ENCODE measurements at places on chromosomes 1 and 21.

DNA sequence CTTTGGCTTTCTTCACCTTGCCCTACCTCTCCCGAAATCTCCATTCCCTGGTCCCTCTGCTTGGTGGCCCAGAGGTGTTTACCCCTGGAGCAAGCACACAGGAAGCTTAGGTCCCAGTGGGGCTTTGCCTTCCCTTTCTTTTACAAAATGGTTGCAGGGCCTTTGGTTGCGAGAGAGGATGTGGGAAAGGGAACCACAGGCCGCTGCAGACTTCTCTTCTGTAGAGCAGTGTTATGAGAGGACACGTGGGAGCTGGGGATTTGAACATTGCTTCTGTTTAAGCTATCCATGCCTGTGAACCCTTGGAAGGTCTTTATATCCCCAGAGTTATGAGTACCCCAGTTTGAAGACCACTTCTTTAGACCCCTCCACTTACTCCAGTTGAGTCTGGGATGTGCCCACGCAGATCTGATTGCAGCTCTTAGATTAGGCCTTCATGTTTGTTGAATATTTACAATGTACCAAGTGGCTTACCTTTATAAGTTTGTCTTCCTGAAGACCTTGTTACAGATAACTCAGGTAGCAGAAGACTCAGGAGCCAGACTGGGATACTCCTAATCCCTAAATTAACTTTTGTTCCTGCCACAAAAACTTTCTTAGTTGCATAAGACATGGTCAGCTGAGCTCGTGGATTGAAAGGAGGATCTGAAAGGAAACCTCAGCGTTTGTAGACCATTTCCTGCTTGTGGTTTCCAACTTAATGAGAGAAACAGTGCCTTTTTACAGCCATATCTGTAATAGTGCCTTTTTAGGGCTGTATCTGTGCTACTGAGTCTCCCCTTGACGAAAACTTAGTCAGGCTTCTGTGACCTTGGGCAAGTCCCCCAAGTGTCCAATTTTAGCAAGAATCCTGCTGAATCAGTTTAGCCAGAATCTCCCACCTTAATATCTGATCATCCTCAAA lies 21.9 kb upstream of the IVNS1ABP start:
- DNase-seq, result no peak

DNA sequence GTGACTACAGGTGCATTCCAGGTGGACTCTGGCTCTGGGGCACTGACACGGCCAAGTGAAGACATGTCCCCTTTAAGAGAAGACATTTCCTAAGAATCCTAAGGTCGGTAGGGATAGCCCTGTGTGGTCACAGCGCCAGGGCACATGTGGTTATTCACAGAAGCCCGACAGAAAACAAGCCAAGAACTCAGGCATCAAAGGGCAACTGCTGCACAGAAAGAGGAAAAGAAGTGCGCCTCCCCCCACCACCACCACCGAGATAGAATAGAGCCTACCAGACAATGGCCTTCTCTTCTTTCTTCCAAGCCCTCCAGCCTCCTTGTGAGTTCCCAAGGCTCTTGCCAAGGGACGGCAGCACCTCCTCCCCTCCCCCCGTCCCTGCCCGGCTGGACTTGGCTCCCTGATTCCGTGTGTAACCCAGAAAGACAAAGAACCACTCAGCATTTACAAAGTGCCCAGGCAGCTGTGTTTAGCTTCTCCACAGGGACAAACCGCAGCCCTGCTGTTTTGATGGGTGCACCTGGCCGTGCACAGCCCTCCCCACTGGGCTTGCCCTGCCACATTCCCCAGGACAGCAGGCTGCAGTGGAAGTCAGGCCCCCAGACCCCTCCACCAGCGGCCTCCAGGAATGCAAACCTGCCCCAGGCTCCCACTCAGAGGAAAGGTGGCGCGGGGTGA lies 30.2 kb downstream of the TMPRSS2 start:
- no peak for DNase-seq

GRCh38 chr1:245896258-245896657 lies 610.8 kb downstream of the SMYD3 start:
- no peak for DNase-seq

- no peak for DNase-seq
These were observed 2.8 kb downstream of the EFNA1 start for GRCh38 chr1:155130272-155131006.

GRCh38 chr21:16058896-16059295 lies 329.1 kb downstream of the USP25 start:
- no peak for DNase-seq

DNA sequence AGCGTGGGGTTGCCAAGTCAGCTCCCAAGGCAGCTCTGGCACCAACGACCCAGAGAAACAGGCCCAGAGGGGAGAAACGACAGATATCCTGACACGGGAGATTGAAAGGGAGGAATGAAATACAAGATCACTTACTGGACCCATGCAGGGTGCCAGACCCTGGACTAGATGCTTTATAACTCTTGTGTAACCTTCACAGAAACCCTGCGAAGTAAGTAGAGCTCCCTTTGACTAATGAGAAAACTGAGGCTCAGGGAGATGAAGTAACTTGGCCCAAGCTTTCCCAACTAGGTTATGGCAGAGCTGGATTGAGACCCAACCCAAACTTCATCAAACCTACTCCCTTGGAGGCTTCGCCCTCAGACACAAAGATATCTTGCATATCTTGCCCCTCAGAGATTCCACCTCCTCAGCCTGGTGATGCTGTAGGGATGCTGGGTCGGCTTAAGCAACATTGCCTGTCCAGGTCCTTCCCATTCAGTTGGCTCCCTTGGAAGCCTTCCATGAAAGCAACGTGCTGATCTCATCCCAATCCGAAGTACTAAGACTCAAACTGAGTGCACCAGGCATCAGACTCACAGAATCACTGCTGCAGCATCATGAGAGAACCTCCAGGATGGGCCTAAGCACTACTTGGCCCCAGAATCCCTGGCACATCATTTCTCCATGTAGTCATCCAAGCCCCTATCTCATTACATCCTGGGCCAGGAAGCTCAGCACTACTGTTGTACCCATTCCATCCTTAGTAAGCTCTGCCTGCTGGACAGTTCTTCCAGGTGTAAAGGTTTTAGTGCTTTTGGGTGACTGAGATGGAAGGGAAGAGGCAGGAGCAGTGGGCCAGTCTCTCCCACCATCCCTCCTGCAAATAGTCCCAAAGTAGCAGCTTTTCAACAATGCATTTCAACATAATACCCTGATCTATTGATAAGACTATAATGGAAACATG lies 1.1 kb upstream of the IGSF9 start:
- DNase-seq, result no peak

GRCh38 chr1:156773607-156774006 lies 6.3 kb downstream of the PRCC start:
- no peak for DNase-seq

DNA sequence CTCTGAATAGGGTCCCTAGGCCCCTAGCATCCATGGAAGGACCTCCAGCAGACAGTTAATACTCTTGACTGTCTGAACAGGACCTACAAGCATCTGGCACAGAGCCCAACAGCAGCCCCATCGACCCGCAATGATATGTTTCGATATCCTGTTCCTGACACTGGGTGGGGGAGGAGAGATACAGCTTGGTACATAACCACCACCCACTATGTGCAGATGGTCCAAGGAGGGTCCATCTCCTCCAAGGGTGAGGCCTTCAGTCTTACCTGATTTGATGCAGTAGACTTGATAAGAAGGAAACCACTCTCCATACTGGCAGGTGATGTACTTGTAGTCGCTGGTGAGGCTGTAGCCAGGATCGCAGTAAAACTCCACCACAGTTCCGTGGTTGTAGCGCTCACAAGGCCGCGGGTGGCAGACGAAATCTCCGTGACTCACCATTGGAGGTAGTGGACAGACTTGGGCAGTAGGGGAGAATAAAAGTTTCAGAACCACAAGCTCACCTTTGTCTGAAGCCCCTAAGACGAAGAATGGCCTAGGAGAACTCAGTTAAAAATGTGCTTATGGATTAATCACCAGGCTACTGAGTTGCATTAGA lies 86.0 kb upstream of the TLR5 start:
- DNase-seq, result no peak

DNA sequence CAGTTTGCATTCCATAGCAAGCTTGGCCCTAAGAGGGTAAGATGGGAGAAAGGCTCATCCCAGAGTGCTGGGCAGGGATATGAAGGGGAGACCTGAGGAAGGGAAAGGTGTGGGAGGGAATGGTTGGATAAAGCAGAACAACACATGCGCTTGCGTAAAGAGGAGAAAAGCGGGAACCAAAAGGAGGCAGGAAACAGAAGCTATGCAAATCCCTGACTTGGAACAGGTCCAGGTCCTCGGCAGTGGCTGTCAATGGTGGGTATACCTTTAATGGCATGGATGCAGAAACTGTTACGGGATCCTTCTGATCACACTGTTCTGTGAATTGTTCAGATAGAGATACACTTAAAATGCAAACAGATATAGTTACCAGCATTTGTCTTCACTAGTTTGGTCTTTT lies 455.6 kb downstream of the SIPA1L2 start:
- no peak for DNase-seq

- no peak for DNase-seq
These were observed 61.1 kb upstream of the PTBP2 start for GRCh38 chr1:96660503-96660902.

DNA sequence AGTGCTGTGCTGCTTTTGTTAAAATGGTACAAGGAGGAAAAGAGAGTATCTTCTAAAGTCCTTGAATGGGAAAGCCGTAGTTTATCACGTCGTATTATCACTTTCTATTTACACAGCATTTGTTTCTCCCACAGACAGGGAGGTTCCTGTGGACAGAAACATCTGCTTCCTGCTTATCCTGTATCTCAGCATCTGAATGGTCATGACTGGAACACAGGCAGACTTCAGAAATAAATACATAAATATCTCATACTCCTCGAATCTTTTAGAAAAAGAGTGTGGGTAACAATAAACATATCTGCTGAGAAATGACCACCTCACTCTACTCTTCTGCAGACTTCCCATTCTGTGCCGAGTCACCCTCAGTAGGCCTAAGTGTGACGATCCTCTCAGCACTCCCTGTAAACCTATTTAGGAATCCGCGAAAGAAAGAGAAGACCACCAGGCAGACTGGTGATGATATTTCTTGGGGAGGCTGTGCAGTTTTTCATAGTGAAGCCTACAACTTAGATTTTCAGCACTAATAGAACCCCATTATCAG lies 393.5 kb downstream of the SMYD3 start:
- no peak for DNase-seq

GRCh38 chr1:234672349-234673135 lies 62.6 kb upstream of the IRF2BP2 start:
- DNase-seq, result no peak

GRCh38 chr1:43688594-43689000 lies 18.7 kb upstream of the ST3GAL3 start:
- no peak for DNase-seq

- no peak for DNase-seq
These were observed 313.1 kb downstream of the TGFB2 start for GRCh38 chr1:218658269-218658668.

- DNase-seq, result no peak
These were observed 211.2 kb upstream of the PTBP2 start for GRCh38 chr1:96510391-96510790.

GRCh38 chr1:78840453-78841271 lies 165.9 kb downstream of the ADGRL4 start:
- DNase-seq, result no peak

DNA sequence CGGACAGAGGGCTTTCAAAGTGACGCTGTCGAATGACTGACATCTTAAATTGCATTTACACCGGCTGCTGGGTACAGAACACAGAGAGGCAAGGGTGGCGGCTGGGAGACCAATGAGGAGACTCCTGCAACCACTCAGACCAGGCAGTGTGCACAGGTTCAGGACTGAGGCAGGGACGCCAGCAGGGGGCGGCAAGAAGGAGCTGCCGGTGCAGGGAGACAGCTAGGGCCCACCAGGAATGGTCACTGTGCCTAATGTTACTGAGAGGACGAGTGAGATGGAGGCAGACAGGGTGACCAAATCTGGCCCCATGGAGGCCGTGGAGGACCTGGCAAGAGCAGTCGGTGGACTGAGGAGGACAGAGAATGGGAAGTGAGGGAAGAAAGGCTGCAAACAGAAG lies 23.5 kb downstream of the GLIS1 start:
- no peak for DNase-seq

DNA sequence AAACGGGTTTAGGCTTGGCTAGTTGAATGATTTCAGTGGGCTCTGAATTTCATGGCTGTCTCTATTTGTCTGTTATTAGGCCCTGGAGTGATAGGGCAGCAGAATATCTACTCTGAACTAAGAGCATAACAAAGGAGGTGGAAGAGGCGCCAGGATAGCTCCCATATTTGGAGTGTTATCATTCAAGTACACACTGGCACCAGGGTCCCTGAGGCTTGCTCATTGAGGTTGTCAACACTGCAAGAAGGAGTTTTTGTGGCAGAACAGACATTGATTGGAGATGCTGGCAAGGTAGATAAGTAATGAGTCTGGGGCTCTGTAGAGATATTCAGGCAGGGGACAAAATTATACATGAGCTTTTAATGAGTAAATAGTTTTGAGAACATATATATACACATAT lies 1748.4 kb downstream of the MRPL39 start:
- DNase-seq, result no peak

- no peak for DNase-seq
These were observed 122.4 kb downstream of the AKT3 start for GRCh38 chr1:243727503-243728203.

DNA sequence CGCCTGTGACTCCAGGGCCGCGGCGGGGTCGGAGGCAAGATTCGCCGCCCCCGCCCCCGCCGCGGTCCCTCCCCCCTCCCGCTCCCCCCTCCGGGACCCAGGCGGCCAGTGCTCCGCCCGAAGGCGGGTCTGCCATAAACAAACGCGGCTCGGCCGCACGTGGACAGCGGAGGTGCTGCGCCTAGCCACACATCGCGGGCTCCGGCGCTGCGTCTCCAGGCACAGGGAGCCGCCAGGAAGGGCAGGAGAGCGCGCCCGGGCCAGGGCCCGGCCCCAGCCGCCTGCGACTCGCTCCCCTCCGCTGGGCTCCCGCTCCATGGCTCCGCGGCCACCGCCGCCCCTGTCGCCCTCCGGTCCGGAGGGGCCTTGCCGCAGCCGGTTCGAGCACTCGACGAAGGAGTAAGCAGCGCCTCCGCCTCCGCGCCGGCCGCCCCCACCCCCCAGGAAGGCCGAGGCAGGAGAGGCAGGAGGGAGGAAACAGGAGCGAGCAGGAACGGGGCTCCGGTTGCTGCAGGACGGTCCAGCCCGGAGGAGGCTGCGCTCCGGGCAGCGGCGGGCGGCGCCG lies at the start of gene SIM2:
TSS of gene SIM2 (plus strand) at position 135 of the 565 bp plus-strand sequence. CDS start 632 bp downstream, outside the sequence.
- no peak for DNase-seq

DNA sequence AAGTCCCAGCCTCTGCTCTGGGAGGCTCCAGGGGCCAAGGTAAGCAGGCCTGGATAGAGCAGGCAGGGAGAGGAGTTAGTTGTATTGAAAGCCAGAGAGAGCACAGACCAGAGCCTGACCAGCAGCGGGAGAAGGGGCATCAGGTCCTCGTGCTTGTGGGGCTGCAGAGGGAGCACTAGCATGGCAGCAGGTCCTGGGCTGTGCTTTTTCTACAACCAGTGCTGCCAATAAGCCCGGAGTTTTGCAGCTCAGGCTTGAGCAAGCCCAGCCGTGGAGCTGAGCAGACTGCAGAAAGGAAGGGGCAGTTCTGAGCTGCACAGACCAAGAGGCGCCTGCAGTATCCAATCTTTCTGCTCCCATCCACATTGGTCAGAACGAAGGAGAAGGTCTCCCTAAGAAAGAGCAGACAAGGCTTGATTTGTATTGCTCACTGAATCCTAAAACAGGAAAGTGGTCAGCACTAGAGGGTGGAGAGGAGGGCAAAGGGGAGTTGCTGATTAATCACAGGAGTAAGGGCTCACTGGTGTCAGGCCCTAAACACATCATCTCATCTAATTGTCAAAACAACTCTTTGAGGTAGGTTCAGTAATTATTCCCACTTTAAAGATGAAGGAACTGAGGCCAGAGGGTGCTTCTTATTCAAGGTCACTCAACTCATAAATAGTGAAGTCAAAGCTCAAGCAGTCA lies 2.7 kb downstream of the DENND2D start:
- DNase-seq, result peak; percentile 49
